ENCODE measurements at places on chromosomes 5 and 9.

GRCh38 chr9:95574866-95575553, 58.2 kb upstream of the PTCH1 start:
- no peak for DNase-seq

GRCh38 chr9:109986521-109986991, 206.6 kb downstream of the PALM2AKAP2 start:
- no peak for DNase-seq

DNA sequence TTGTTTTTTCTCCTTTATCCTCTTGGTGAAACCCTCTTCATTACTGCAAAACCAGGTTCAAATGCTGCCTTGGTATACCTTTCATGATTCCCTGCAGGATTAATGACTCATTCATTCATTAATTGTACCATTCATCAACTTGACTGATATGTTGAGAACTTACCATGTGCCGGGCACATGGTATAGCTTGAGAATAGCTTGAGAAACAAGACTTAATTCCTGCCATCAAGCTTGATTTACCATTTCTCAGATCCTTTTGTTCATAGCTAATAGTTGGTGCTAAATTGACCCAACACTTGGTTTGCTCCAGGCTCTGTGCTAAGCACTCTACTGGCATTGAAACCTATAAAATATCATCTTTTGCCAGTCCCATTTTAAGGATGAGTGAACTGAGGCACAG, 165.7 kb downstream of the YIPF5 start:
- DNase-seq = no peak

DNA sequence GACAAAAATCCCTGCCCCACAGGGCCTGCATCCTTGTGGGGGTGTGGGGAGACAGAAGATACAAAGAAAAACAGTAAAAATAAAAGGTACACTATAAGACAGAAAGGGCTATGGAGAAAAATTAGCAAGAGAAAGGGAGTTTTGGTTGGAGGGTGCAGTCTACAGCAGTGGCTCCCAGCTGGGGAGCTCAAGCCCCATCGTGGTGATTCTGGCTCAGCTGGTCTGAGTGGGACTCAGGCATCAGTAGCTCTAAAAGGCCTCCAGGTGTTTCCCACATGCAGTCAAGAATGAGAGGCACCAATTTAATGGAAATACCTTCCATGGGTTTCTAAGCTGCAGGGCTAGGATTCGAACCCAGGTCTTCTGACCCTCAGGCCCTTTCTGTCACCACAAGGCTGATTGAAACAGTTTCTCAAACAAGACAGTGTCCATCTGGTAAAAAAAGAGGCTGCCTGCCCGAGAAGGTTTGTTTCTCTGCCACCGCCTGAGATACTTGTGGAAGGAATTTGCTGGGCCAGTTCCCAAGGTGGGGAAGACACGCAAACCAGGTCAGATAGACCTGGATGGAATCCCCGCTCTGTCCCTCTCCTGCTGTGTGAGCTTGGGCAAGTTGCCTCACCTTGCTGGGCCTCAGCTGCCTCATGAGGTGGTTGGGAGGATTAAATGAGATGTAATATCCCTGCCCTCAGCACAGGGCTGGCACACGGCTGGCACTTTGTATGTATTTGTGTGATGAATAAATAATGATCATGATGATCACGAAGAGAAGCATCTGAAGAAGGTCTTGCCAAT, 43.1 kb downstream of the COL27A1 start:
- no peak for DNase-seq

DNA sequence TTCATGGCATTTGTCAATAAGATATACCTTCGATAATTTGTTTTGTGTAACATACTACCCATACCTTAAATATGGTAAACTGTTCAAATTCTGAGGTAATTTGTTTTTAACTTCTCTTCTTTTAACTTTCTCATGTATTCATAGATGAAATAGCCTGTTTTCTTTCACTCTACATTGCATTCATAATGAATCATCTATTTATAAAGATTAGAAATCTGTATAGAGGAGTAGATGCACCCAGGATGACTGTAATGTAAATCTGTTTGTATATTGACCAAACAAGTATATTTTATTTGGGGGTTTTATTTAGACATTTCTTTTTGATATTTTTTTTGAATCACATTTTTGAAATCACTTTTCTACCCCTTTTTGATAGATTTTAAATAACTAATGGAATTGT, 144.6 kb downstream of the CD180 start:
- no peak for DNase-seq

GRCh38 chr9:119101048-119101447, 268.2 kb downstream of the BRINP1 start:
- no peak for DNase-seq

- DNase-seq = no peak
Observed at GRCh38 chr9:73753171-73753570, 601.5 kb downstream of the ANXA1 start.

GRCh38 chr5:61023131-61023530, 78.1 kb downstream of the NDUFAF2 start:
- no peak for DNase-seq

- DNase-seq = no peak
Observed at GRCh38 chr5:149948993-149949392, 4.4 kb upstream of the PDE6A start.

- no peak for DNase-seq
Observed at GRCh38 chr9:109171926-109172325, 4.9 kb upstream of the FRRS1L start.

- DNase-seq = no peak
Observed at GRCh38 chr9:109064963-109065702, 51.8 kb upstream of the CTNNAL1 start.

GRCh38 chr9:121253821-121254501, 14.0 kb upstream of the GSN start:
- no peak for DNase-seq

DNA sequence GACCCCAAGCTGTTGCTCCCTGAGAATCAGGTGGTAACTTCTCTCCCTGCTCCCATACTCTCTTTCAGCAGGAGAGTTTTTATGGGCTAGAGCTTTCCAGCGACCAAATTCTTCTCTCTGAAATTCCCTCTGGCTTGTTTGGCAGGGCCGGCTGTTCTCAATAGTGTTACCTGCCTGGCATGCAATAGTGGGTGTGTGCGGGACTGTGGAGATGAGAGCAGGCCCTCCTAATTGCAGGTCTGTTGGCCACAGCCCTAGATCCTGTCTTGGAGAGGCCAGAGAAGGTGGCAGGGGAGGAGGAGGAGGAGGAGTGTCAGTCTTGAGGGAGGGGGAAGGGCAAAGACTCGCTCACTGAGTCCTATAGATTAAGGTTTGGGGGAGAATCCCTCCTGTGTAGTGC, 29.5 kb downstream of the AQP7 start:
- no peak for DNase-seq

GRCh38 chr9:16460696-16461095, 409.8 kb downstream of the BNC2 start:
- DNase-seq = no peak

DNA sequence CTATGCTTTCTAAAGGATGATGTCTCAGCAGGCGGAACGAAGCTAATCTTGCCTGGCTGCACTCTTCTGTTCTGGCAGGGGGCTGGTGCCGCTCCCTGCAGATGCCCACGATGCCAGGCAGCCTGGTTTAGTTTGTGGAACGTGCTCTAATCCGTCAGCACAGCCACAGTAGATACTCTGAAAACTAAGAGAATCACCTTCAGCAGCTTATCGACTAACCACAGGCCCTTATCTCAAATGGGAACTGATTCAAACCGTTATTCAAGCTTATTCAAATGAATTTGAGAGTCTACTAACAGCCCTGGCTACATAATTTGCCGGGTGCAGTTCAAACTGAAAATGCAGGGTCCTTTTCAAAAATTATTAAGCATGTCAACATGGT, 246.6 kb upstream of the ANKRD55 start:
- DNase-seq = no peak

DNA sequence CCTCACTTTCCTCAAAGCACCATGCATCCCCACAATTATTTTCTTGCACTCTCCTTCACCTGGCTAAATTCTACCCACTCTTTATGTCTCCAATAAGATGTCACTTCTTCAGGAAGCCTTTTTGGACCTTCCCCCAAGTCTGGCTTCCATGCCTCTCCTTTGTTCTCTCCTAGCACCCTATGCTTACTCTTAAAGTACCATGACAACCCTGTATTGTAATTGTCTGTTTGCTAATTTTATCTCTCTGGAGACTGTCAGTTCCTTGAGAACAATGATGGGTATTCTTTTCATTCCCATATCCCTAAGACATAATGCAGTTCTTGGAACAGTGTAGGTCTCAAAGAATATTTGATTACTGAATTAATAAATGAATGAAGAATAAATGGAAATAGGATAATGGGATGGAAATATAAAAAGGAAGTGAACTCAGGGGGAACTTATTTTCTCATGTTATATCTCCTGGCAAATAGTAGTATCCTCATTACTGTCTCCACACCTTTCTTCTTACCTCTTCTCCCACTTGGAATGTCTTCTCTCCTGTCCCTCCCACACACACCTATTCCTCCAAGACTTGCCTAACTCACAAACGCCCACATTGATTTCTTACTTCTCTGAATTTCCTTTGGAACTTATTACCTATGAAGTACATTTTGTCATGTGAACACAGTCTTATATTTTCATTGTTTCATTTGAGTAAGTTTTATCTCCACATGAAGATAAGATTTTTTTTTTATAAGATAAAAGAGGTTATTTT, 499.1 kb downstream of the NFIB start:
- DNase-seq = peak; percentile 34

DNA sequence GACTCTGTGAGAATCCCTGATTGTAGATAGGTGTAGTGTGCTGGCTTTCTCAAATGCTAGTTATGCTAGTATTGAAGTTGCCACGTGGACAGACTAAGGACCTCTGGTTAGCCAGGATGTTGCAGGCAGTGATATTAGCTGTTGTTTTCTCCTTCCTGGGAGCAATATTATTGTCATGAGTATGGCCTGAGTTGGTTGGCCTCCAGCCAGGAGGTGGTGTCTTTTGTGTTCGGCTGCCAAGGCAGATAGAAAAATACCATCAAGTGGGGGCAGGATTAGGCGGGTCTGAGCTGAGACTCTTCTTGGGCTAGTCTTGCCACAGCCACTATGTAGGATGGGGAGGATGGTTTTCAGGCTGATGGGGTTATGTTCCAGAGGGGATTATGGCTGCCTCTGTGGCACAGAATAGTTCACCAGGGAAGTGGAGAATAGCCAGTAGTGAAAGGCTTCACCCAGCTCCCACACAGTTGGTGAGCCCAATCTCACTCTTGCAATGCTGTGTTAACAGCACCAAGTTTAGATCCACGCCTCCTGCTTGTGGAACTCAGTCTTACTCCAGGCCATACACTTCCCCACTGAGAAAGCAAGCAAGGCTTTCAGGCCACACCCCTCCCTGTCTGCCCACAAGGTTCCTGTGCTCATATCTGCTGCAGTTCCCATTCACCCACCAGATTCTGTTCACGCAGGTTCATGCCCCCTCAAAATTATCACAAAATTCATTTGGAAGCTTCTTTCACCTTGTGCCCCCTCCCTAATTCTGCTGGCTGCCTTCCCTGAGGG, 31.2 kb downstream of the GHR start:
- no peak for DNase-seq

- no peak for DNase-seq
Observed at GRCh38 chr9:113516840-113517577, 53.5 kb downstream of the RGS3 start.

DNA sequence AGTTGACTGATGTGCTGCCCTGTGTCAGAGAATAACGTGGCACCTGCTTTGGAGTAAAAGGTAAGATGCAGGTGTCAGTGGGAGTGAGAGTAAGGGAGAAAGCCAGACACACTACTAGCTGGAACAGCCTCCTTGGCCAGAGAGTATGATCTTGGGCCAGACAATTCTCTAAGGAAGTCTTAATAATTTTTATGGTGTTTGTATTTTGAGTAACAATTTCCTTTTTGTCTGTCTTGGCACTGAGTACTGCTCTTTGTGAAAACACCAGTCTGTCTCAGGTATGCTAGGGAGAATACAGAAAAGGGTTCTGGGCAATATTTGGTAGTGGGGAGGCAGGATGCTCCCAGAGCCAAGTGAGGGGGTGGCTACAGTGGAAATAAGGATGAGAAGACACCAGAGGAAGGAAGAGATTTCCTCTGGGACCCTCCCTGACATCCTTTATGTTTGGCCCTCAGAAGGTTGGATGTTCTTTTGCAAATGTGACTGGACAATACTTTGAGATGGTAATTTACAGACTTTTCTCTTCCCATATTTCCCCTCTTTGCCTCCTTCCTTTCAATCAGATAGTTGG, 20.6 kb upstream of the PRDM6 start:
- DNase-seq = no peak

DNA sequence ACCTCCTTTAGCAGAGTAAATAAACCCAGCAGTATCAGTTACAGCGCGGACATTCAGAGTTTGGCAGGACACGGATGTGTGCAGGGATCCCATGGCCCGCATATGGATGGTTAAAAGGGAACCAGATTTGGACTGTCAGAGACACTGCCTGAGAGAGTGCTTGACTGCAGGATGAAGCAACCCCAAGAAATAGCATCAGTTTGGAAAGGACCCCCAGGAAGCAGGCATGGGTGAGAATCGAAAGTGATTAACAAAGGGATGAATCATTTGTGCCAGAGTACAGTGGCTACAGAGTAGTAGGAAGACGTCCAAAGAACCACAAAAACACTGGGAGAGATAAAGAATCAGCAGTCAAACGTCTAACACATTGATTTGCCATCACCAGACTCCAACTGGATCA, 5.5 kb downstream of the C7 start:
- no peak for DNase-seq

GRCh38 chr9:8614926-8615440, 815.4 kb upstream of the DMAC1 start:
- no peak for DNase-seq

DNA sequence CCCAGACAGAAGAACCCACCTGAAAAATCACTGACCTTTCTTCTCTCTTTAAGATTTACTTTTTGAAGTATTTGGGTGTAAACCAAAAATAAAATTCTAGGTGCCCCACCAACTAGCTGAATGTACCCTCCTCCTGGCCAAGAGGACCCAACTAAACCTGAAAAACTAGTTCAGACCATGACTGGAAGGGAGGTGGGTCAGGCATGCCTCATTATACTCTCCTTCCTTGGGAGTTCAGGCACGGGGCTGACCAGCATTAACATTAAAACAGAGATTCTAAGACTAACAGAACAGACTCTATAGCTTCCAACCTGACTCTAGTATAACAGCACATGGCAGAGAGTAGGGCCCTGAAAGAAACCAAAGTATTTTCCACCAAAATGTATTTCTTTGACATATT, 61.4 kb downstream of the CERT1 start:
- DNase-seq = no peak
